GM23338 (cell line): ENCODE measurements at places on chromosomes 5 and 9. TPM values are rescaled to one million over a fixed set of nuclear protein-coding genes. Genes with fewer than 3 reads are reported as not detected.

GRCh38 chr9:4677392-4677791 lies 2.0 kb upstream of the CDC37L1 start:
- no peaks in the 10 kb centered on the region for H3K27me3 ChIP-seq
- H3K4me1 ChIP-seq = peaks cover 24% of the 10 kb centered on the region
- H3K4me3 ChIP-seq = 0 out of 2 replicates have a peak overlapping the region, but pooled peaks have one; percentile 94
- no peak for DNase-seq
- peak overlapping the region; percentile 99 for H3K27ac ChIP-seq

Gene FCN1
- not detected in 2 replicates for total RNA-seq

- DNase-seq = peak; percentile 56
- H3K4me3 ChIP-seq = no peak overlapping the region
- no peak overlapping the region for H3K27ac ChIP-seq
- no peaks in the 10 kb centered on the region for H3K27me3 ChIP-seq
- no peaks in the 10 kb centered on the region for H3K4me1 ChIP-seq
- H3K36me3 ChIP-seq = 0 out of 2 replicates have a peak, but pooled peaks cover 6% of the 10 kb centered on the region
Measured at GRCh38 chr5:32057187-32058096, 116.7 kb downstream of the GOLPH3 start.

Gene ACSL6
- total RNA-seq = 3.6 and 4.6 TPM in 2 replicates

- H3K27me3 ChIP-seq = peaks cover 15% of the 10 kb centered on the region
- DNase-seq = no peak
- no peak overlapping the region for H3K4me3 ChIP-seq
- no peaks in the 10 kb centered on the region for H3K36me3 ChIP-seq
- H3K27ac ChIP-seq = no peak overlapping the region
Measured at GRCh38 chr5:33938507-33938796, 2.3 kb downstream of the RXFP3 start.

DNA sequence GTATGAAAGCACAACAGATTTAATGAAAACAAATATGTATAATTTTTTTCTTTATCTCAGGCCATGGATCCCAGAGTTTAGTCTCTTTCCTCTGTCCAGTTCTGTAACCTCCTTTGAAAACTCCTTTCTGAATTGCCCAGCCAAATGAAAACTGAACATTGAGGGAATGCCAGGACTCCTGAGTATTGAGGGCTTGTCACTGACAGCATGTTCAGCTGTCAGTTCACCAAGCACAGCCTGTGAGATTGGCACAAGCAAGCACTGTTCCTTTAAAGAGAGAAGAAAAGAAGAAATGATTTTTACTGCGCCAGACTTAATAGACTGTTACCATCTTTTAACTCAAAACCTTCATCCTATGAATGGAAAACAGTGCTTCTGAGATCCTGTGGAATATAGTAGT lies 27.3 kb downstream of the TTC1 start:
- no peak overlapping the region for H3K4me3 ChIP-seq
- H3K36me3 ChIP-seq = peaks cover 33% of the 10 kb centered on the region; the same call in 1 of the 2 replicates
- H3K4me1 ChIP-seq = no peaks in the 10 kb centered on the region
- no peak for DNase-seq

GRCh38 chr9:16434526-16434925 lies 435.9 kb downstream of the BNC2 start:
- H3K4me3 ChIP-seq = no peak overlapping the region
- H3K4me1 ChIP-seq = peaks cover 21% of the 10 kb centered on the region
- no peaks in the 10 kb centered on the region for H3K36me3 ChIP-seq
- DNase-seq = no peak

DNA sequence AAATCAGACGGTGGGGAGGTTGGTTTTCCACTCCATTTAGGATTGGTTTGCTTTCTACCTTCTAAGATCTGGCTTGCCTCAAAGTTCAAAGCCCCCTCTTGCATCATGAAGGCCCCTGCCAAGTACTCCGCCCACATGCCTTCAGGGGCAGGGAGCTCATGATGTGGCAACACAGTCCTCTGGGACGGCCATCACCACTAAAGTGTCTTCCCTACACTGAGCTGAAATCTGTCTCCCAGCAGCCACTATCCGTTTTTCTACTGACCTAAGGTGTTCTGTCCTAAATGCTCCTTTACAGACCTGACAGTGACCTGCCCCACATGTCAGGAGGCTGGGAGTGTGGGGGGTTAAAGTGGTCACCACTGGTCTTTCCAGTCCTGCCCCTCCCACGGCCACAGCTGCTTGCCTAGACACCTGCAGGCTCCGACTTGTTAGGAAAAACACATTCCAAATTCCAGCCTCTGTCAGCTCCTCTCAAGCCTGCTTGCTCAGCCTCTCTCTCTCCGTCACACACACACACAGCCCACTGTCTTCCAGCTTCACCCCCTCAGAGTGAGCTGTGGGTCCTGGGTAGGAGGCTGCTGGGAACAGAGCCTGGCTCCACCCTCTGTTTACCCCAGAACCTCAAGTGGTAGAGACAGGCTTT lies 44.9 kb downstream of the SHB start:
- H3K36me3 ChIP-seq = no peaks in the 10 kb centered on the region; the same call in 1 of the 2 replicates
- H3K27ac ChIP-seq = peak overlapping the region; percentile 66
- peak; percentile 62 for DNase-seq
- no peak overlapping the region for H3K4me3 ChIP-seq
- H3K4me1 ChIP-seq = peaks cover 70% of the 10 kb centered on the region
- H3K27me3 ChIP-seq = no peaks in the 10 kb centered on the region
